ENCODE measurements at places on chromosomes 2 and 18.

DNA sequence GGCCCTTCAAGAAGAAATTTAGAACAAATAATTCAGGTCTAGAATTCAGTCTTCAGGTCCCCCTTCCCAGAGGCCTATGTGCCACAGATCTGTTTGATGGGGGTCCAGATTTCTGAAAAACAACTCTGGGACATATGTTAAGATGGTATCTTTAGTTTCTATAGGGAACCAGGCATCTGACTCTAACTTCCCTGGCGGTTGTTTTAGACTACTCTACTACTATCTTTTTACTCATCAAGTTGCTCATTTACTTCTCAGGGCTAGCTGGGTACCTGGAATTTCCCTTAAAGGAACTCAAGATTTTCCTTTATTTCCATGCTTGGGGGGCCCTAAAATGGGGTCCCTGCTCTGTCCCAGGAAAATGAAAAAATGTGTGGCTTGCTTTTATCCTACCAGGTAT is 114.7 kb upstream of the RAB6C start:
- no peak for DNase-seq

DNA sequence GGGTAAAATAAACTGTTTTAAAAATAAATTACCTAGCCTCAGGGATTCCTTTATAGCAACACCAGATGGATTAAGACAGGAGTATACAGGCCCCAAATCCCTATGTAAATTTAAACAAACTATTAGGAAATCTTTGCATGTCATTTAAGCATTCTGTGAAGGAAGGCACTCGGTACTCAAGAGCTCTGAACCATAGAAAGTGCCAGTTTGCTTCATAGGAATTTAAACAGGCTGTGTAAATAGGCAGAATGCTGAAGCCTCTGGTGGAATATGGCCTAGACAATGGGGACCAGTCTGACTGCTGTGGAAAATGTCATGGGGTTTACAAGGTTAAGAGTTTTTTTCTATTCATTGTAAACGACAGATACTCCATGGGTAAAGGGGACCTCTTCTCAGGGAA is 377.4 kb downstream of the DLGAP1 start:
- no peak for DNase-seq

DNA sequence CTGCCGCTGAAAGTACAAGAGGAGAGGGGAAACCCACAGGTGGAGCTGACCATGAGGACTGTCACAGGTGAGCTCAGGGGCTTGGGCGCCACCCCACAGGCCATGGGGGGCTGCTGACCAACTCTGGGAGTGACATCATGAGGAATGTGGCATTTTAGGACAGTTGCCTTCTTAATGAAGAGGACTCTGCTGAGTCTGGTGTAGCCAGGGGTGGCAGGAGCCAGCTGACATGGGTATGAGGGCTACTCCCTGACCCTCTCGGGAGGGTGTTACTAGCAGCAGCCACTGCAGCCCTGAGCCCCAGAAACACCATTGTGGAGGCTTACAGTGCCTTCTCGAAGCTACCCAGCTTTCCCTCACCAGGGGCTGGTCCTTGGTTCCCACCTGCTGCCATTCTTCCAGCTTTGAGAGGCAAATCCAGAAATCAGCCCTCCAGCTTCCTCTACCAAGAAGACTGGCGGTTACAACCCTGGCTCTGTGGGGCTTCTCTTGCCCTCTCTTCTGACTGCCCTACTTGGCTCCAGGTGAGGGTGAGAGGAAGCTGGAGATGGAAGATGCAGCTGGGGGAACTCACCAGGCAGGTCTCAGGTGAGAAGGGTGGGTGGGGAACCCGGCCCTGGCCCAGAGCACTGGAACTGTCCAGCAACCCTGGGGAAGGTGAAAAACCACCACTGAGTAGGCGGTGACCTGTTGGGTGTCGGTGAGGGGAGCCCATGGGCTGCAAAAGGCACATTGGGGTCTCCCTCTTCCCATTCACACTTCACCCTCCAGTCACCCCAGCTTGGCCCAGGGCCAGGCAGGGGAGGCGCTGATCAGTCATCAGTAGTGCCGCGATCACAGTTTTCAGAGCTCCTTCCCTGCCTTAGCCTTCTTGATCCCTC is 98.5 kb downstream of the MCFD2 start:
- no peak for DNase-seq

- no peak for DNase-seq
Observed at GRCh38 chr18:57329856-57330255, 22.5 kb upstream of the ST8SIA3 start.

GRCh38 chr2:20429528-20429927 is 17.3 kb upstream of the RHOB start:
- no peak for DNase-seq

DNA sequence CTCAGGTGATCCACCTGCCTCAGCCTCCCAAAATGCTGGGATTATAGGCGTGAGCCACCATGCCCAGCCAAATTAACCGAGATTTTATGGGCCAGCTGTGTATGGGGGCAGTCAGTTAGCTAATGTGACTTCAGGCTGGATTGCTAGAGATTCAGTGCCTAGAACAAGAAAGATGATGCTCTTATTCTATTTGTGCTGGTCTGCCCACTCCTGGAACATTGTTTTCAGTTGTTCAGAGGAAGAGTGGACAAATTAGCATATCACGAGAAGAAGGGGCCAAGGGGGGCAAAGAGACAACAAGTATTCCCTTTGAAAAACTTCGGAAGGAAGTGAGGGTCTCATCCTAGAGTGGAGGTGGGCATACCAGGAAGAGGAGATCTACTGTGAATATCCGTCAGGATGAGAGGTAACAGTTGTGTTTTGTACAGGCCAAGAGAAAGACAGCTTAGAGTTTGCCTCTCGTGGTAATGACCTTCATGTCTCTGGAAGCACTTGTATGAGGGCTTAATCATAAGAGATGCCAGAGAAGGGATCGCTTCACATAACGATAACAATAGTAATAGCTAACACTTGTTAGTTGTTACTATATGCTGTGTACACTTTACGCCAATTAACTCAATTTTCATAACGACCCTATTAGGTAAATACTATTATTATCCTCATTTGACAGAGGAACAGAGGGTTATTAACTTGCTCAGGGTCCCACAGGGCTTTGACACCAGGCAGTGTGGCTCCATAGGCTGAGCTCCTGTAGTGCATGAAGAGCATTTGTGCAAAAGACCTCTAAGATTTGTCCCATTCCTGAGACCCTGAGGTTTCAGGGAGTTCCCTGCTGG is 138.3 kb downstream of the DDX1 start:
- no peak for DNase-seq

GRCh38 chr2:49772299-49772970 is 618.1 kb upstream of the FSHR start:
- no peak for DNase-seq

- peak; percentile 91 for DNase-seq
Observed at GRCh38 chr2:10721396-10722251, at the start of gene ATP6V1C2. Gene ATP6V1C2, plus strand, starts transcription at chr2:10721630. Its CDS starts 1,220 bp downstream, at chr2:10722850.

DNA sequence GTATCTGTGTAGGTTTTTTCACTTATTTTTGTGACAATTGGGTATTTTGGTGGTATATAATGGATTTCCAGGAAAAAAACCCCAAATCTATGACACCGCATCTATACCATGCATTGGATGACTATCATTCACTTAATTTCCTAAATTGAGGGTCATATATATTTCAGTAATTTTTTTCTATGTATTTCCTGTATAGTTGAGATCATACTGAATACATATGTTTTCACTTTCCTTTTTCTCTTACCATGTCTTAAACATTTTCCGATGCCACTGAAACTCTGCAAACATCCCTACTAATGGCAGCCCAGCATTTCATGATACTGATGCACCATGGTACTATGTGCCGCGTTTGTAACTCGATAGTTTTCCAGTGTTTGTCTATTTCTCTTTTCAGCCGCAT is 40.4 kb downstream of the CDKL4 start:
- DNase-seq = no peak

DNA sequence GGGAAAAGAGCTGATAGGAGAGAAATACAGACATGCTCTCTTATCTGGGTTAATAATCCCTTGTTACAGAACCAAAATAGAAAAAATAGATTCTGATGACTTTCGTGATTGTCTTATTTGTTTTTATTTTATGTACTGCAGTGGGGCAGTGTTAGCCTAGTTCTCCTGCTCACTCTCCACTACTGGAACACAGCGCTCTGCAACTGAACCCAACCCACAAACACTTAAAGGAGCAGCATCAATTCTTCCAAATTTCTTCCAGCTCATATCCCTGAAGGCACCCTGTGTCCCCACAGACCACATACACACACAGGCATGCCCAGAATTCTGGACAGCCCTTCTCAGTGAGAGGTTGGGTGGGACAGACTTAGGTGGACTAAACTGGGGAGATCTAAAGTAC is 160.6 kb downstream of the SS18 start:
- no peak for DNase-seq

GRCh38 chr2:220913384-220913783 is 658.7 kb downstream of the EPHA4 start:
- no peak for DNase-seq

DNA sequence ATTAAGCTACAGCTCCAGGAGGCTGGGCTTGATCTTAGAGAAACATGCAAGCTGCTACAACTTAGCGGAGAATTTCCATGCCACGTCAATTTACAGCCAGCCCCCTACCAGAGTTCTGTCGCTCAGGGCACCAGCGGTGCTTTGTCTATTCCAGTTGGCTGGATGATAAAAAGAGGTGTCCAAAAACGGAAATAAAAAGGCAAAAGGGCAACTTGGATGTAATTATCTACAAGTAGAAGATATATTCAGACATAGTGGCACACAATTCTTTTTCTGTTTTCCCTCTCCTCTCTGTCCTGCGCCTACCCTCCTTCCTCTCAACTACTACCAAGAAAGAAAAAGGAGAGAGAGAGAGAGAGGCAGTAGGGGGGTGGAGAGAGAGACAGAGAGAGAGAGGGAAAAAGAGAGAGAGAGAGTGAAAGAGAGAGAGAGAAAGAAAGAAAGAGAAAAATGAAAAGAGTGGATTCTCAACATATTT is 363 bp upstream of the RFTN2 start:
- peak; percentile 64 for DNase-seq

GRCh38 chr2:101146535-101146934 is 4.6 kb downstream of the TBC1D8 start:
- no peak for DNase-seq

DNA sequence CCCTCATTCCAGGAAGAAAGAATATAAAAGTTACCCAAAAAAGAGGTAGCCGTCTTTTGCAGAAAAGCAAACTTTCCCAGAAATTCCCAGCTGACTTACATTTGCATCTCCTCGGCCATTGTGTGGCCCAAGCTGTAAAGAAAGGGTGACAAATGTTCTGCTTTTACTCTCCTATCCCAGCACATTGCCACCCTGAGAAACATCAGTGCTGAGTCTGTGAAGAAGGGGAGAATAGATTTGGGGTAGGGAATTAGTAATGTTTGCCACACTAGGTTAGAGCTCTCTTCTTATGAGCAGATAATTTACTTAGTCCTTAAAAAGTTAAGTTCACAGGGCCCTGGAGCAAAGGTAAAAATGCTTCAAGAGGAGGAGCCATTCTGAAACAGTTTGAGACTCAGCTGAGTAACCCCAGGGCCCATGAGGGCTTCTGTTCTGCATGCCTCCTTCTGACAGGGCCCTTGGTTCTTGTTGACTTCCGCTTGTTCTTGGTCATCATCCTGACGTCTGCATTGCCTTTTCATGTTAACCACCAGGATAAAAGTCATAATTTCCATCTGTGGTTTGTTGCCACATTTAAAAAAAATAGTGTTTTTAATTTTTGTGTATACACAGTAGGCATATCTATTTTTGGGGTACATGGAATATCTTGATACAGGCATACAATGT is 550.7 kb downstream of the RNF144A start:
- no peak for DNase-seq

- DNase-seq = no peak
Observed at GRCh38 chr2:74560591-74560990, 6.1 kb downstream of the DOK1 start.

Measured in neural progenitor cell (in vitro differentiated cells).